ENCODE measurements at places on chromosomes 7 and 10. TPM values are rescaled to one million over a fixed set of nuclear protein-coding genes. Genes with fewer than 3 reads are reported as not detected.

DNA sequence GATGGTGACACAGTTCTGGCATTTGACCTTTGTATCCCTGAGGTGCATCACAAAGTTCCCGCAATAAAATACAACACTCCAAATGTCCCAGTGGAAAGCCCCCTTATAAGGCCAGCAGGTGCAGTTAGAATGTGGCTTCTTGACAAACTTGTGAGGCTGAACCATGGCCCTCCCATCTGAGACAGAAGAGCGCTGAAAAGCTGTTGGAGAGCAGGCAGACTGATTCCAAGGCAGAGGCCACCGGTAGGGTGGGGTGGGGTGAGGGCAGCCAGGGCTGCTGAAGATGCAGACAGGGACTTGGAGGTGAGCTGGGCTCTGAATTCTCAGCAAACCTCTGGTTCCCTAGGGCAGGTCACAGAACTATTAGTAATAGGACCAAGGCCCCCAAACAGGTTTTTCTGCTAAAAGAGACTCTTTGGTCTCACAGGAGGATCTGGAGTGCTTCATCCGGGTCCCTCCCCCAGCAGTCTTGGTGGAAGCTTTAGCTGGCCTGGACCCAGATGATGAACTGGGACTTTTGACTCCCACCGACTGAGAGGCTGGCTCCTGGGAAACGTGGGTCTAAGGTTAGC lies 15.6 kb upstream of the CHST3 start:
- H3K36me3 ChIP-seq, result no peaks in the 10 kb centered on the region
- no peaks in the 10 kb centered on the region for H3K4me1 ChIP-seq
- no peak overlapping the region for H3K27ac ChIP-seq
- no peaks in the 10 kb centered on the region for H3K27me3 ChIP-seq
- DNase-seq, result no peak
- no peak overlapping the region for H3K4me3 ChIP-seq

DNA sequence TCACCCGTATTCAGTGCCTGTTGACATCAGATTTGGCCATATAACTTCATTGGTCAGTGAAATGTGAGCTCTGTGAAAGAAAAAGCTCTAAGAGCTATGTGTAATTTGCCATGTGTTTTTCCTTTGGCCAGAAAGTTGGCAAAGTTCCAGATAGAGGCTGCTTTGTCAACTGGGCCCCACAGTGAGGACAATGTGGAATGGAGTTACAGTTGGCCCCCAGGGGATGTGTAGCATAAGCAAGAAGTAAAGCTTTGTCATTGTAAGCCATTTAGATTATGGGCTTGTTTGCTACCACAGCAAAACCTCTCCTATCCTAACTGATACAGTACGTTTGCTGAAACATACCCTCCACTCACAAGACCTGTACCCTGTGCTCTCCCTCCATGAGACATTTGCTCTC lies 119.1 kb upstream of the HABP2 start:
- no peak overlapping the region for H3K27ac ChIP-seq
- no peak overlapping the region for H3K4me3 ChIP-seq
- no peak for DNase-seq
- H3K36me3 ChIP-seq, result no peaks in the 10 kb centered on the region

GRCh38 chr10:59012839-59013238 lies 163.6 kb upstream of the PHYHIPL start:
- no peaks in the 10 kb centered on the region for H3K4me1 ChIP-seq
- no peak overlapping the region for H3K27ac ChIP-seq
- no peak for DNase-seq
- no peaks in the 10 kb centered on the region for H3K27me3 ChIP-seq

- DNase-seq, result no peak
- H3K27ac ChIP-seq, result no peak overlapping the region
- H3K36me3 ChIP-seq, result no peaks in the 10 kb centered on the region
- H3K4me3 ChIP-seq, result no peak overlapping the region
- no peaks in the 10 kb centered on the region for H3K4me1 ChIP-seq
- H3K27me3 ChIP-seq, result no peaks in the 10 kb centered on the region
Observed at GRCh38 chr7:55105952-55106351, 87.1 kb downstream of the EGFR start.

GRCh38 chr10:124544711-124545110 lies 83.1 kb downstream of the LHPP start:
- no peak overlapping the region for H3K4me3 ChIP-seq
- no peaks in the 10 kb centered on the region for H3K27me3 ChIP-seq
- DNase-seq, result no peak

DNA sequence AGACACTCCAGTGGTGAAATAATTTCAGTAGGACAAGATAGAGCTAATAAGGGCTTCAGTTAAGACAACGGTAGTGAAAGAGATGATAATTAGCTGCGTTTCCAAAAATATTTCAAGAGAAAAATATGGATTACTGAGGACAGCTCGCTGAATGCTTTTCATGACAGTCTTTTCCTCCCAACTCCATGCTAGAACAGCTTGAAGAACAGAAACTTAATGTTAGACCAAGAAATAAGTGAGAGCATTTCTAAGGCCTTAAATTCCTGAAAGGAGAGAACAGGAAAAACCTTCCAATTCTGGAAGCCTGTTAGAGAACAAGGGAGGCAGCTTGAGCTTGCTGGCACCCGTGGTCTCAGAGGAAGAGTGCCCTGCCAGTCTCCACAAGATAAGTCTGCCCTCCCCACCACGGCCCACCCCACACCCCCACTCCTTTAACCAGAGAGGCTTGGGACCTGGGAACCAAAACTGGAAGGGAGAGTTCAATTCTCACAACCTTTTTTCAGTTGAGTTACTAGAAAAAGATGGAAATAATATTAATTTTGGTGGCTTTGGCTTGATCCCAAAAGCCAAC lies 1148.0 kb upstream of the CELF2 start:
- H3K27me3 ChIP-seq, result no peaks in the 10 kb centered on the region
- no peaks in the 10 kb centered on the region for H3K36me3 ChIP-seq
- no peak overlapping the region for H3K4me3 ChIP-seq
- no peaks in the 10 kb centered on the region for H3K4me1 ChIP-seq

GRCh38 chr10:43952760-43953159 lies 304.1 kb upstream of the ZNF32 start:
- no peaks in the 10 kb centered on the region for H3K4me1 ChIP-seq
- H3K27me3 ChIP-seq, result no peaks in the 10 kb centered on the region
- no peak overlapping the region for H3K4me3 ChIP-seq
- no peaks in the 10 kb centered on the region for H3K36me3 ChIP-seq

ZNF853 gene
- total RNA-seq, result 5.5 TPM

VAX1 gene
- total RNA-seq, result not detected

CACNB2 gene
- total RNA-seq, result 3.2 TPM

Data from H1 (cell line).